HT-29 (cell line): ENCODE measurements at places on chromosomes 3 and 15.

DNA sequence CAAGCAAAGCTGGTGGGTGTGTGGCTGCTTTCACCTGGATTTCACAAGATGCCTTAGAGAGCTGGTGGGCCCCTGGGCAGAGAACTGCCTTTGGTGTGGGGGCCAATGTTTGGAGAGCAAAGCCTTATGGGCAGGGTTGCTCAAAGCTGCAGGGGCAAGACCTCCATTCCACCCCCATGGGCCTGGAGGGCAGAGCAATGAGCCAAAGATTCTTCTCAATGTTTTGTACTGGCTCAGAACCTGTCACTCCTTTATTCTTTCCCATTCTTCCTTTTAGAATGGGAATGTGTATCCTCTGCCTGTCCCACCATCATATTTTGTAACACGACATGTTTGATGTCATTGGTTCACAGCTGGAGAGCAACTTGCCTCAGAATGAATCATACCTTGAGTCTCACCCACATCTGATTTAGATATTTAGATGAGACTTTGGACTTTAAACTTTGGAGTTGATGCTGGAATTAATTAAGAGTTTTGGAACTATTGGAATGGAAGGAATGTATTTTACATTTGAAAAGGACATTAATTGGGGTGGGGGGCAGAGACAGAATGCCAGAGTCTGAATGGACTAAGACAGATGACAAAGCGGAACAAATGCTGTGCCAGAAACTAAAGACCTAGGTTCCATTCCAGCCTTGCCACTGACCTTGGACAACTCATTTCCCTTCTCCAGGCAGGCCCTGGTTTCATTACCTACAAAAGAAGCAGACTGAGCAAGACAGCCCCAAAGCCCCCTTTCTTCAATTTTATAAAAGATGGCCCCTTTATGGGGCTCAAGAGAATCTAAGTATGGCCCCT is 72.9 kb downstream of the DAPK2 start:
- no peak for DNase-seq

DNA sequence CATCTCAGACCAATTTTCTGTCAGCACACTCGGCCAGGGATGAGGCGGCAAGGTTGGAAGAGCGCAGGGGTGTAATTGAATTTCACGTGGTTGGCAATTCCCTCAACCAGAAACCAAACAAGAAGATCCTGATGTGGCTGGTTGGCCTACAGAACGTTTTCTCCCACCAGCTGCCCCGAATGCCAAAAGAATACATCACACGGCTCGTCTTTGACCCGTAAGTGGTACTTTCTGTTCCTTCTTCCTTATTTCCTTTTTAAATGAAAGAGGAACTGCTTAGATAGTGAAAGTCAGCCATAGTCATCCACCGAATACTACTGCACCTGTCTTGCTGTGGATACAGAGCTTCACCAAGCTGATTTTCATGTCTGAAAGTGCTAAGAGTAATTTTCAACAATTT is 60.1 kb downstream of the SGO1 start:
- DNase-seq: no peak

DNA sequence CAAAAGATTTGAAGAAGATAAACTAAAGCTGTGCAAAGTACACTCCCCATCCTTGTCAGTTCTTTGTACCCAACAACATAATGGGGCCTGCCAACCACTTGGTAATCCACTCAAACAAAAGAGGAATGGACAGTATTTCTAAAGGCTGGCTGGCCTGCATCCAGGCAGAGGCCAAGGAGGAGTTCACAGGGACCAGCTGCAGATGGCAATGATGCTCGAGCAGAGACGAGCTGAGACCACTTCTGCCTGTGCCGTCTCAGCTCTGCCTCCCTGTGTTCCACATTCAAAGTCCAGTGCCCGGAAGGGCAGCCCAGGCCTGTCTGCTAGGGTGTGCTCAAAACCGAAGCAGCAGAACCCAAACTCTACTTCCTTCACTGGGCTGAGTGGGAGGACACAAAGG is 14.3 kb downstream of the CXCR6 start:
- no peak for DNase-seq

DNA sequence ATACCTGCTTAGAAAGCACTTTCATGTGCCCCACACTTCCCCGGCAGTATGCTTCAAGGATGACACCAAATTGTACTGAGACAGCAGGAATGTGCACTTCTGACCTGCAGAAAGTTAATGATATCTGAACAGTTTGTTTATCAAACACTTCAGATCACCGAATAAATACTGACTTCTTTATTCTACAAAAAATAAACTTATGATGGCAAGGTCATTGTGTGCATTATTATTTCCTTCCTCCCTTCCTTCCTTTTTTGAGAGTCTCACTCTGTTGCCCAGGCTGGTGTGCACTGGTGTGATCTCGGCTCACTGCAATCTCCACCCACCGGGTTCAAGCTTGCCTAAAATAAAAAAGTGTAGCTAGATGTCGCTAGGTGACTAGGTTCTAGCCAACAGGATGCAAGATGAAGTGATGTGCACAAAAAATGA is 80.3 kb downstream of the FAIM start:
- DNase-seq: no peak

DNA sequence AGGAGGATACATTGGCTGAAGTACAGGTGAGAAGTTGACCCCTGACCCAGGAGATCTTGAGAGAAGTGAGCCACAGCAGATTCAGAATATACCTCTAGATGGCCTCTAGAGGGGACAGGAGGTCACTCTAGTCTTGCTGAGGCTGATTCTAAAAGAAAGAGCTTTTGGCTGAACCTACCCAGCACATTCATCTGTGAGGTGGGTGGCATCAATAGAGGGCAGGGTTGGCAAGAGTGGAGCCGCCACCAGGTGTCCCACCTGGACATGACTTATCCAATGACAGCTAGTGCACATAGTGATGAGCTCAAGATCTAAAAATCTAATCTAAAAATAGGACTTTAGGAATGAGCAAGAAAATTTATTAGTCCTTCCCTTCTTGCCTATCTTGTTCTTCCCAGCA is 51.6 kb downstream of the CYP19A1 start:
- DNase-seq: peak; percentile 69

- peak; percentile 81 for DNase-seq
Measured at GRCh38 chr3:150365132-150365604, 42.9 kb upstream of the TSC22D2 start.

DNA sequence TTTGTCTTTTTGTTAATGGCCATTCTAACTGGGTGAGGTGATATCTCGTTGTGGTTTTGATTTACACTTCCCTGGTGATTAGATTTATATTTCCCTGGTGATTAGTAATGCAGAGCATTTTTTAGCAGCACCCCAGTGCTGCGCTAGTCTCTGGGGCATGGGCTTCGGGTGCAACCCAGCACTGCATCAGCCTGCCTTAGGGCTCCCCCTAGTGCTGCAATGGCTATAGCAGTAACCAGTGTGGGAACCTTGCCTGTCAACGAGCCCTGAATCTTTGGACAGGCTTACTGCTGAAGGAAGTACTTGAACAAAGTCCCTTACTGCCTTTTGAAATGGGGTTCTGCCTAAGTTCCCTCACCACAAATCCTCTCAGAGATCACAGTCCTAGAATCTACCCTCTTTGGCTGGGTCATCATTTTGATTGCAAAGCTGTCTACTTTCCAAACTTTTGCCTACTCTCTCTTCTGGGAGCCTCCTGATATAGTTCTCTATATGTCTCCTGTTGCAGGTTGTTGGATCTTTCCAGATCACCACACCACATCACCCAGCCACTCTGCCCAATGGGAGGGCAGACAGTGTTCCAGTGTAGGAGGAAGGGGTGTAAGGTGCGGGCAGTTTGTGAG is 79.2 kb upstream of the CCNL1 start:
- peak; percentile 76 for DNase-seq

- peak; percentile 94 for DNase-seq
Measured at GRCh38 chr15:41989573-41990242, 17.4 kb upstream of the EHD4 start.

- DNase-seq: no peak
Measured at GRCh38 chr3:11438646-11439045, 166.4 kb downstream of the ATG7 start.

DNA sequence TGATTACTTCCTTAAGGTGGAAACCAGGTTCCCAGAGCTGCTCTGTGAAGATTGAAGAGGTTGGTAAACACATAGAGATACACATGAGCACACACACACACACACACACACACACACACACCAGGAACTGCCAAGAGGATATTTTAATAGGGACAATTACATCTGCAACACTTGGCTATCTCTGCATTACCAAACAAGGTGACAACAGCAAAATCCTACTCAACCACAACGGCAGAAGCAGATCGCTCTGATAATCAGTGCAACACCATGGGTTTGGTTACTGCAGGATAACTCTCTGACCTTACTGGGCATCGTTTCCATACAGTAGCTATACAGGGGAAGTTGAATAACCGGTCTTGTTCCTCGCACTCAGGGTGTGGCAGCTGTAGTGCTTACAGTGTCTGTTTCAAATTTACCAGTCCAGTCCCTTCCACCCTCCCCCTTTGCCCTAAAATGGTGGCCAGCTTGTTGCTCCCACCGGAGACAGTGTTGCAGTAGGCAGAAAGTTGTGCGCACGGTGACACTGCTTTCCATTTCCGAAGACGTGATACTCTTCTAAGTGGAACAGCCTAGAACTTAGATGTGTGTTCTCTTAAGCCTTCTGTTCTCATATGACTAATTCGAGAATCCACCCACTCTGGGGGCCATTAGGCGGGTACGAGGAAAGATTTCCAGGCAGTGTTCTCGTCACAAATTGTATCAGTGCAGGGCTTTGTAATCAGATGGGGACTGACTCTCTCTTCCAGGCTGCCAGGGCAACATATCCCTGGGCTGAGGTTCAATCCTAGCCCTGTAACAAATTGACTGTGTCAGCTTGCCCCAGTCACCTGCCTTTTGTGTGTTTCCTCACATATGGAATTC is 176.2 kb downstream of the P3H2 start:
- DNase-seq: peak; percentile 91

GRCh38 chr3:183564046-183564445 is 8.5 kb upstream of the KLHL6 start:
- no peak for DNase-seq

DNA sequence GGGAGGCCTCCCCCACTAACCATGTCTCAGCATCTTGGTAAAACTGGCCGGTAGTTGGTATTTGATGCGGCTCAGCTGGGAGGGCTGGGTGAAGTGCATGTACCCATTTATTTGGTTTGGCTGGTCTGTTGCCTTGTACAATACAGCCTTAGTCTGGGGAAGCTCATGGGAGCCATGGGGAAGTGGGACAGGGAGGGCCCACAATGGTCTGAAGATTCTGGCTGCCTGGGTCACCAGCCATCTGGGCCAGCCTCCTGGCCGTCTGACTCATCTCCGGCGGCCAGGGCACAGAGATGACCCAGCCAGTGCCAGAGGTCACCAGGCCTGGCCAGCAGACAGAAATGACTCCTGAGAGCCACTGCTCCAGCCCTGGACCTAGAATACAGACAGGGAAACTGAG is 51.6 kb upstream of the SMAD6 start:
- no peak for DNase-seq

DNA sequence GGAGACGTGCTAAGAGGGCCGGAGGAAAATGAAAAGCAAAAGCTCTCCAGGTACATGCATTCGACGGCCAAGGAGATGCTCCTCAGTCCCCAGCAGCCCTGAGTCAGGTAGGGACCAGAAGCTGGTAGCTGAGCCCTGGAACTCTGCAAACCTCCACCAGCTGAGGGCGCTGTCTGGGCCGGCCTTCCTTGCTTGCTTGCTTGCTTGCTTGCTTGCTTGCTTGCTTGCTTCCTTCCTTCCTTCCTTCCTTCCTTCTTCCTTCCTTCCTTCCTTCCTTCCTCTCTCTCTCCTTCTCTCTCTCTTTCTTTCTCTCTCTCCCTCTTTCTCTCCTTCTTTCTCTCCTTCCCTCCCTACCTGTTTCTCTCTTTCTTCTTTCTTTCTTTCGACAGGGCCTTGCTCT is 94.6 kb upstream of the RASGRF1 start:
- DNase-seq: peak; percentile 43

DNA sequence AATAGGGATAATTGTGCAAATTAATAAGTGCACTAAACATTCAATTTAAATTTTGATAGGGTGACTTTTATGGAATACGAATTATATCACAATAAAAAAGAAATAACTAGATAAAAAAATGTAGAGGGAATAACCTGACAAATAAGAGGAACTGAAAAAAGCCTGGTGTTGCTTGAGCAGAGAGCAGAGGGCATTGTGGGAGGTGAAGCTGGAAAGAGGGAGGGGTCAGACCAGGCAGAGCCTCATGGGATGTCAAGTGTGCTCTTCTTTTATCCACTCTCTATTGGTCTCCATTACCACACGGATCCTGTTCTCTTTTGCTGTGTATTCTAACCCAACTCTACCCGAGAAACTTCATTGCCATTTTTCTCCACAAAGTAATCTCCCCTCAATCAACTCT is 264.0 kb upstream of the CRBN start:
- no peak for DNase-seq

GRCh38 chr3:188673646-188674186 is 498.1 kb upstream of the TPRG1 start:
- DNase-seq: no peak

- DNase-seq: no peak
Measured at GRCh38 chr3:128222796-128223385, 69.6 kb downstream of the EEFSEC start.

- no peak for DNase-seq
Measured at GRCh38 chr15:79009379-79009778, 64.5 kb upstream of the CTSH start.

DNA sequence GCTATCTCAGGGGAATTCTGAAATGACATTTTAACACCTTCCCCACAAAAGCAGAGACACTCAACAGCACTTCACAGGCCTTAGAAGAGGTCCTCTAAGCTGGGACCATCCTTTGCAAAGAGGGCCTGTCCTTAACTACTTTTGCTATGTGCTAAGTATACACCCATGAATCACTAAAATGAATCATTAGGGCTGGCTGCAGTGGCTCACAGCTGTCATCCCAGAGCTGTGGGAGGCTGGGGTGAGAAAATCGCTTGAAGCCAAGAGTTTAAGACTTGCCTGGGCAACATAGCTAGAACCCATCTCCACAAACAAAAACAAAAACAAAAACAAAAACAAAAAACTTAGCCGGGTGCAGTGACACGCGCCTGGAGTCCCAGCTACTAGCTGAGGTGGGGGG is 53.9 kb upstream of the MELTF start:
- no peak for DNase-seq

GRCh38 chr3:7447197-7447769 is 586.4 kb downstream of the GRM7 start:
- no peak for DNase-seq

GRCh38 chr3:78926523-78926922 is 841.3 kb downstream of the ROBO1 start:
- no peak for DNase-seq

GRCh38 chr3:30544812-30545211 is 61.6 kb upstream of the TGFBR2 start:
- peak; percentile 5 for DNase-seq

- DNase-seq: no peak
Measured at GRCh38 chr3:50581459-50581842, 12.1 kb downstream of the HEMK1 start.

- DNase-seq: no peak
Measured at GRCh38 chr3:170346481-170347392, 10.8 kb upstream of the SKIL start.

DNA sequence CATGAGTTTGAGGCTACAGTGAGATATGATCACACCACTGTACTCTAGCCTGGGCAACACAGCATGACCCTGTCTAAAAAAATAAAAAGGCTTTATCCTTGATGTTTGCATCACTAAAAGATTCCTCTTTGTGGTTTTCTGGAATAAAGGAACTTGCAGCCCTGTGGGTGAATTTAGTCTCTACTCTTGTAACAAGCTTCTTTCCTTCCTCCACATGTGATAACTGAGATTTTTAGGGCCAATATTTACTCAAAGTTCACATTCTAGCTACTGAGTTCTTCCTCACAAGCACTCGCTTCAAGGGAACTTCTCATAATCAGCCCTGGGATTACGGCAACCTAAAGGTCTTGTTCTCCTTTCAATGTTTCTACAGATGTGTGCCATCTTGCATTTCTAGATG is 24.6 kb downstream of the COMMD2 start:
- no peak for DNase-seq
